Mesenchymal stem cell (in vitro differentiated cells and primary cell): ENCODE measurements at places on chromosomes 5 and 9.

- DNase-seq = no peak
These were observed 35.9 kb downstream of the PCSK5 start for GRCh38 chr9:75926385-75926784.

GRCh38 chr9:33117306-33117705 lies 40.8 kb upstream of the SMU1 start:
- DNase-seq = no peak

DNA sequence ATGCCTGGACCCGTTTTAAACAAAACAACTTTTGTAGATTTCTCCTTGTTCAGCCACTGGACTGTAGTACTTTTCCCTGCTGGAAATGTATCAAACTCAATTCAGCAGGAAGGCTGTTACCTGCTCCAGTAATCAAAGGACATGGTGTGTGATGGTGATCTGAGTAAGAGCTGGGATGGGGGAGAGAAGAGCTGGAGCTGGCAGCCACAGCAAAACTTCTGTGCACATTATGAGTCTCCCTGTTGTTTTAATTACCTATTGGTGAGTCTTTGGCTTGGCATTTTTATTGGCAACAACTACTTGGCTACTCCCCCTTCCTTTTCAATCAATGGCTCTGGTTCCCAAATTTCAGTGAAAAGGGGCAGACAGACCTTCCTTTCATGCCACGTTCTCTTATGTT lies 9.7 kb downstream of the NREP start:
- no peak for DNase-seq

GRCh38 chr5:35679357-35679756 lies 61.7 kb downstream of the SPEF2 start:
- DNase-seq = no peak

- no peak for DNase-seq
These were observed 289.3 kb downstream of the ZNF608 start for GRCh38 chr5:124457101-124457500.

DNA sequence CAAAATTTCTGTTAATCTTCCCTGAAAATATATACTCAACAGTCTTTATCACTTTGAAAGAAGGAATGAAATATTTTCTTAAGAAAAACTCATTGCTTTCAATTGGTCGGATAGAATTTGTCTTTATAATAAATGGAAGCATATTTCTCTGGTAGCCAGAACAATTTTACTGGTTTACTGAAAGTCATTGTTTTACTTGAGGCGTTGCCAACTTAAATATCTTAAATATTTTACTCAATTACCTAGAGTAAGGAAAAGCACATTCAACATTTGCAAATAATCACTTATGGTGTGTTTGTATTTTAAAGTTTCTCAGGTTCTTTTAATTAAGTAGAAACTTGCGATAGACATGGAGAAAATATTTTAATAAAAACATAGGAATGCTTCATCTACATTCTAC lies 1181.7 kb downstream of the EFNA5 start:
- DNase-seq = no peak

GRCh38 chr9:127835991-127836516 lies 18.4 kb downstream of the ENG start:
- DNase-seq = peak; percentile 95

GRCh38 chr5:73801686-73802085 lies 175.7 kb downstream of the ARHGEF28 start:
- no peak for DNase-seq

DNA sequence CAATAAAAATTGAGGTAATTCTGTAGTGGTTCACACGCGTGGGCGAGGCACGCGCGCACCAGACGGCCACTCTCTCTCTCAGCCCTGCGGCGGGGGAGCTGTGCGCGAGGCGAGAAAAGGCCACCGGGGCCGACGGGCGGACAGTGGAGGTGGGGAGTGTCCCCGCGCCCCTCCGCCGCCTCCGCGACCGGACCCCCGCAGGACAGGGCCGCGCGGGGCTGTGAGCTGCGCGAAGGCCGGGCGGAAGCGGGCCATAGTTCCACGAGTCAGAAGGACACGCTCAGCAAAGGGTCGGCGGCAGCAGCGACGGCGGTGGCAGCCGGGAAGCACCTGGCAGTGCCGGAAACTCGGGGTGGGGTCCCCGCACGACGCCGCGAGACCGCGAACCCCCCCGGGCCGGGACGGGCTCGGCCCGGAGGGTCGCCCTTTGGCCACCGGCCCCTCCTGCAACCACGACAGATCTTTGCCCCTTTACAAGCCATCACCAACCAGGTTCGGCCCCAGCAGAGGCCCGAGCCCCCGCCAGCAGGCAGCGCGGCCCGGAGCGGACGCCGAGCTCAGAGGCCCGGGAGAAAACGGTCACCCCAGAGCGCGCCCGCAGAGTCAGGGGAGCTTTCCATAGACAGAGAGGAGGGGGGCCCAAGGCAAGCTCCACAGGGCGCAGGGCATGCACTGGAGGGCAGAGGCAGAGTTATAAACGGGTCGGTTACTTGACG lies 60.9 kb downstream of the ZNF354C start:
- DNase-seq = no peak

DNA sequence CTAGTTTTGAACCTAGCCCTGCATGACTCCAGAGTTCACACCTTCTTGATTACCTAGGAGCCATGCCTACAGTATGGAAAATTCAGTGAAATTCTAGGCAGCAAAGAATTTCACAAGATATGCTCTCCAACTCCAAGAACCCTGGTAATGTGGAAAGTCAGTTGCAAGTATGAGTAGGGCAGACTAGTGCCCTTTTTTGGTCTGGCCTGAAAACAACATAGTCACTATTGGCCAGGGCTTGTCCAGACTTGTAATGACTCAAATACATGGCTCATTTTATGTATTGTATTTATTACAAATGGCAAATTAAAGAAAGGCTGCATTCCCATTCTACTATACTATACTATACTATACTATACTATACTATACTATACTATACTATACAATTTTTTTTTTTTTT lies 160.4 kb downstream of the ESM1 start:
- peak; percentile 44 for DNase-seq

- no peak for DNase-seq
These were observed 166.7 kb upstream of the FER start for GRCh38 chr5:108581026-108581425.

GRCh38 chr9:128124451-128124850 lies 3.1 kb downstream of the PTGES2 start:
- DNase-seq = no peak

DNA sequence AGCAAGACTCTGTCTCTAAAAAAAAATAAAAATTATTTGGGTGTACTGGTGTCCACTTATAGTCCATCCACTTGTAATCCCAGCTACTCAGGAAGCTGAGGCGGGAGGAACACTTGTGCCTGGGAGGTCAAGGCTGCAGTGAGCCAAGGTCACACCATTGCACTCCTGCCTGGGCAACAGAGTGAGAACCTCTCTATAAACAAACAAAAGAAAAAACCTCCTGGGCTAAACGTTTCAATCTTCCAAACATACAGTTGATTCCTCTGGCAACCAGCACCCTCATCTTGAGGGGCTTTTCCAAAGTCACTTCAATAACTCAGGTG lies 13.9 kb upstream of the CDK5RAP2 start:
- DNase-seq = no peak

- DNase-seq = no peak
These were observed 4.4 kb upstream of the MEF2C start for GRCh38 chr5:88887342-88887741.

GRCh38 chr9:31541721-31542281 lies 842.6 kb upstream of the ACO1 start:
- no peak for DNase-seq

- no peak for DNase-seq
These were observed 128.5 kb downstream of the NUDT12 start for GRCh38 chr5:103434057-103434456.

- no peak for DNase-seq
These were observed 2.0 kb upstream of the AJM1 start for GRCh38 chr9:136840140-136840876.

DNA sequence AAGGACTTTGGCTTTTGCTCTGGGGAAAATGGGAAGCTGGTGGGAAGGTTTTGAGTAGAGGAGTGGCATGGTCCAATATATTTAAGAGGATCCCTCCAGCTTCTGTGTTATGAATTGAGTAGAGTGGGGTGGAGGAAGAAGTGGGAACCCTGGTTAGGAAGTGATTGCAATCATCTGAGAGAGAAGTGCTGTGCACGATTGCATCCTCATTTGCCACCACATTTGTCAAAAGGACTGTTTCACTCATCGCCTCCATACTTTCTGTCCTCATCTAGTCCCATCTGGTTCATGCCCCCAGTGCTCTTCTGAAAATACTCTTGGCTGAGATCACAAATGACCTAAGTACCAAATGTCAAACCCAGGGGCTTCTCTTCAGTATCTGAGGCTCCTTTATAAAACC lies 192.1 kb downstream of the RAB3C start:
- DNase-seq = no peak

DNA sequence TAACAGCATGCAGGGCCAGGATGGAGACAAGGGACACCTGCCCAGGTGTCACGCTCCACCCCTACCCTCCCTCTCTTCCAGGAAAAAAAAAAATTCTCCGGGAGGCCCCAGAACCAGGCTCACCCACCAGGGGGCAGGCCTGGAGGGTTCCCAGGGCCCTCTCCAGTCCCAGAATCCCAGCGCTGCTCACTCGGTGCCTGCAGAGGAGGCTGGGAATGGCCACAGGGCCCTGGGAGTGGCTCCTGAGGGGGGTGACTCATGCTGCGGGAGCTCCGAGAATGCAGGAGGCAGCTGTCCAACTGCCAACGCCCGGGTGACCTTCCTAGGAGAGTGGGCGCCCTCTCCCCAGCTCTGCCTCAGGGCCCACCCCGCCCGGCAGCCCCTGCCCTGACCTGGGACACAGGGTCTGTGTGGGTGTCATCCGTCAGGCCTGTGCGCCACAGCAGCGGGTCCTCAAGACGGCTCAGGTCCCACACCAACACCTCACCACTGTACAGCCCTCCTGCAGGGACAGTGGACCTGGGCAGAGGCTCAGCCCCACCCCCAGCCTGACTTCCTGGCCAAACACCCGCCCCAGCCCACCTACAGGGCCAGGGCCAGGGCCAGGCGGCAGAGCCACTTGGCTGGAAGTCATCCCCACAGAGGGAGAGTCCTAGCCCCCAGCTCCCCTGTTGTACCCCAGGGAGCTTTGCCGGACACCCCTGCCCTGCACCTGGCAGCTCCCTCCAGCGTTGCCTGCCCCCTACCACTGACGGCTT lies 21.2 kb downstream of the DYNC2I2 start:
- DNase-seq = peak; percentile 94

DNA sequence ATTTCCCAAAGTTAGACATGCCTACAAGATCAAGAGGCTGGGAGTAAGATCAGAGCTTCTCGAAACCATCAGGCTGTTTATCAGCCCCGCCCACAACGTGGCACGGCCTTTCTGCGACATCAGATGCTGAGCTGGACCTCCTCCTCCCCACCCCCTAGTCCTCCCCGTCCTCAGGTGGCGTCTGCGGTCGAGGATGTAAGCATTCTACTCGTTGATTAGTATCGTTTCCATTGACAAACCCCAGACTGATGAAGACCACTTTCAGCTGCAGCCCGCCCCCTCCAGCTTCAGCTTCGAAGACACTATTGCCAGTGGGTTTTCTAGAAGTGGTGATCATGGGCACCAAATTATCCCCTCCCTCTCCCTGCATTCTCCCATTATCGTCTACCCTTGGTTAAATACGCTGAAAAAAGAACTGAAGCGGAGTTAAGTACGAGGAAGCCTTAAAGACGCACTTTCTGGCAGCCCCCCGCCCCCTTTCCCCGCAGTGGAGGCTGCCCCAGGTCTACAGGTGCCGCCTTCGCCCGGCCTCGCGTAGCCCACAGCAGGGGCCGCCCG lies 1.1 kb downstream of the PPIC start:
- DNase-seq = peak; percentile 53

DNA sequence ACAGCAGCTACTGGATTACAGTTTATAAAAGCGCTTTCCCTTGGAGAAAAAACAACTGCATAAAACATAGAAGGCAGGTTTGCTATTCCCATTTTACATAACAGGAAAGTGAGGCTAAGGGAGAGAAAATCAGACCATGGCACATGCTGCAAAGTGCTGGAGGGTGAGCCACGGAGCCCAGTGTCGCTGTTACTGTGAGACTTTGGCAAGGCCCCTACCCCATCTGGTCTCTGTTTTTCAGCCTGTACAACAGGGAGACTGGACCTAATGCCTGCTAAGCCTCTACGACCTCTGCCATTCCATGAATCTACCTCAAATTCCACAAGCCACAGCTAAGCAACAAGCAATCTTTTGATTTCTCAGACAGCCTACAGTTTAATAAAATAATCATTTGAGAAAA lies 139.2 kb downstream of the GABBR2 start:
- DNase-seq = no peak

DNA sequence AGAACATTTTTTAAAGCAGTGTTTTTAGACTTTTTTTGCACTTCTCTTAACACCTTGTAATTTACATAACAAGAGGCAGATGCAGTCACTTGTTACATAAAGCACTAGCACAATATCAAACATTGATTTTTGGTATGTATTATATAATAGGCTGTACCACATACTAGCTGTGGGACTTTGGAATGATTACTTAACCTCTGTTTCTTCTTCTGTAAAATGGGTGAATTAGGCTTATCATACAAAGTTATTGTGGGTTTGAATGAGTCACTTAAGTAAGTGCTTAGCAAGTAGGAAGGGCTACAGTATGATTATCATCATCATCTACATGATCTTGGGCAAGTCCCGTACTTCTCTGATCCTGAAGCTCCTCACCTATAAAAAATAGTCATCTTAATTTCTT lies 2.1 kb downstream of the FAM81B start:
- DNase-seq = no peak

- DNase-seq = no peak
These were observed 55.2 kb downstream of the SLC28A3 start for GRCh38 chr9:84285381-84285780.

DNA sequence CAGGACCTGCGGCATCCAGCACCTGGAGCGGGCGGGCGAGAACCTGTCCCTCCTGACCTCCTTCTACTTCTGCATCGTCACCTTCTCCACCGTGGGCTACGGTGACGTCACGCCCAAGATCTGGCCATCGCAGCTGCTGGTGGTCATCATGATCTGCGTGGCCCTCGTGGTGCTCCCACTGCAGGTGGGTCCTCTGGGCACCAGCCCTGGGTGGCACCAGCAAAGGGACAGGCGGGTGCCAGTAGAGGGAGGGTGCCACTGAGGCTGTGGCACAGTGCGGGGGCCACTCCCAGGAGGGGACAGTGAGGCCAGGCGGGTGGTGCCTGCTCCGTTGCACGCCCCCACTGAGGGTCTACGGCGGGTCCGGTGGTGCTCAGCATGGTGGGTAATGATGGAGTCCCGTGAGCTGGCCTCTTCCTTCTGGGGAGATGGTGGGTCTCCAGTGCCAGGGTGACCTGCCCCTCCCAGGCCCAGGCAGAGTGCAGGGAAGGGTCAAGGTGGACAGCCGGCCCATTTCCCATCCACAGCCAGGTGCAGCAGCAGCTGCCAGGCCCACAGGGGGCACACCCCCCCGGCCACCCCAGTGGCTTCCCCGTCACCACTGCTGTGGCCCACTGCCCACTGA lies 57.8 kb downstream of the KCNT1 start:
- DNase-seq = no peak

DNA sequence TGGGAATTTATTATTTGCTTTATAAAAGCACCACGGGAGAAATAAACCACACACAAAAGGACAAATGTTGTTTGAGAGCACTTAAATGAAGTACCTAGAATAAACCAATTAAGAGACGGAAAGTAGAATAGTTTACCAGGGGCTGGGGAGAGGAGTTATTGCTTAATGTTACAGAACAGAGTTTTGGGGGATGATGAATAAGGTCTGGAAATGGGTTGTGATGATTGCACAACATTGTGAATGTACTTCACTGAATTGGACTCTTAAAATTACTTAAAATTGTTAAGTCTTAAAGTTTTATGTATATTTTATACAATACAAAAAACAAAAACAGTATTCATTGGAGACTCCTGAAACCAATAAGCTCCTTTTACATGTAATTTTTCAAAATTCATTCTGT lies 1.5 kb downstream of the ZBTB43 start:
- DNase-seq = peak; percentile 46
